NK-92 treated with Interleukin-12 subunit alpha and Interleukin-12 subunit beta, amount 100 ng/mL, for 24 hours (cell line): ENCODE measurements at places on chromosomes 16 and 17.

GRCh38 chr17:32941419-32942032, 13.6 kb downstream of the TMEM98 start:
- DNase-seq, result no peak

DNA sequence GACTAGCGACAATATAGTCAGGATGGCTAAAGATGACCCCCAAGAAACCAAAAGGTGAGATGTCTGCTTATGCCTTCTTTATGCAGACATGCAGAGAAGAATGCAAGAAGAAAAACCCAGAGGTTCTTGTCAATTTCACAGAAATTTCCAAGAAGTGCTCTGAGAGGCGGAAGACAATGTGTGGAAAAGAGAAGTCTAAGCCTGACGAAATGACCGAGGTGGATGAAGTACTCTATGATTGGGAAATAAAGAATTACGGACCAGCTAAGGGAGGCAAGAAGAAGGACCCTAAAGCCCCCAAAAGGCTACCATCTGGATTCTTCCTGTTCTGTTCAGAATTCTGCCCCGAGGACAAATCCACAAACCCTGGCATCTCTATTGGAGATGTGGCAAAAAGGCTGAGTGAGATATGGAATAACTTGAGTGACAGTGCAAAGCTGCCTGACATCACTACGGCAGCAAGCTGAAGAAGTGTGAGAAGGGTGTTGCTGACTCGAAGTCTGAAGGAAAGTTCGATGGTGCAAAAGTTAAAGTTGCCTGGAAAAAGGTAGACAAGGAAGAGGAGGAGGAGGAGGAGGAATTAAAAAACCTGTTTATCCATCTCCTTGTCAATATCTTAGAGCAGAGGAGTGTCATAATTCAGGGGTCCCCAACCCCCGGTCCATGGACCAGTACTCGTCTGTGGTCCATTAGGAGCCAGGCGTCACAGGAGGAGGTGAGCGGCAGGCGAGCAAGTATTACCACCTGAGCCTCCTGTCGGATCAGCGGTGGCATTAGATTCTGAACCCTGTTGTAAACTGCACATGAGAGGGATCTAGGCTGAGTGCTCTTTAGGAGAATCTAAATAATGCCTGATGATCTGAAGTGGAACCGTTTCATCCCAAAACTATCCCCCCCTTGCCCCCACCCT, 25.1 kb upstream of the ADGRG1 start:
- DNase-seq, result no peak

DNA sequence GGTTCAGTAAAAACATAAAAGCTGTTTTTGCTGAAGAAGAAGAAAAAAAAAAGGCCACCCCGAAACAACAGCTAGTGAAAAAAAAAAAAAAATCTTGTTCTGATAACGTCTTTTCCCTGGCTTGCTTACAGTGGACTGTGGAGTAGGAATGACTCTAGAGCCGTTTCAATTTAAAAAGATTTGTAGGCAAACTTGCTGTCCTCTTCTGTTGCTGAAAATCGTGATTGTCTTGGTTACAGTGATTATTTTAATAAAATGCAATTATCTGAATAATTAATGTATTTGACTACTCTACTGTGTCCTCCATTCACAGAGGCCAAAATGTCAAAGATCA, 190.6 kb upstream of the TBX2 start:
- DNase-seq, result no peak

DNA sequence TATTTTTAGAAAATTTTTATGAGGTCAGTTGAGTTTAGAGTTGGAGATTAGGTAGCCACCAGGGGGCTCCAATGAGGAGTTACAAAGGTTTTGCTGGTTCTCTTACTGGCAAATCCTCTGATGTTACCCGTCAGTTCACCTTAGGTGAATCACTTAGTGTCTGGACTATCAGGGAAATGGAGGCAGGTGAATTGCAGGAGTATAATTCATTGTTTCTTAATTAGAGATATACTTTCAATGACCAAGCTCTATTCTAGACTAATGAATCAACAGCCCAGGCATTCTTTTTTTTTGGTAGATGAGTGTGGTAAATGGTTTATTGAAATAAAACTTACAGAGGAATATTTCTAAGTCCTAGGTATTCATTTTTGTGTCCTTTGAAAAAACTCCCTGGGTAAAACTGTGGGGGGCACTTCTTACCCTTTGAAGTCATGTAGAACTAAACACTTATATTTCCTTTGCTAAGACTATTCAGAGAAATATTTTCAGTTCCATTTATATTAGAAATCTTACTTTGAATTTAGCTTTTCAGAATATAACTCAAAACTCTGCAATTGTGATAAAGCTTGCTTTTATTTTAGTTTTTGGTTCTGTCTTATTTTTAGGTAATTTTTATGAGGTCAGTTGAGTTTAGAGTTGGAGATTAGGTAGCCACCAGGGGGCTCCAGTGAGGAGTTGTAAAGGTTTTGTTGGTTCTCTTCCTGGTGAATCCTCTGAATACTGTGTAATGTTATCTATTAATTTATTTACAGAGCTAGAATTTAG, 17.7 kb downstream of the PSMD11 start:
- peak; percentile 18 for DNase-seq

- peak; percentile 13 for DNase-seq
These were observed 61.1 kb downstream of the CDYL2 start for GRCh38 chr16:80743273-80743672.

DNA sequence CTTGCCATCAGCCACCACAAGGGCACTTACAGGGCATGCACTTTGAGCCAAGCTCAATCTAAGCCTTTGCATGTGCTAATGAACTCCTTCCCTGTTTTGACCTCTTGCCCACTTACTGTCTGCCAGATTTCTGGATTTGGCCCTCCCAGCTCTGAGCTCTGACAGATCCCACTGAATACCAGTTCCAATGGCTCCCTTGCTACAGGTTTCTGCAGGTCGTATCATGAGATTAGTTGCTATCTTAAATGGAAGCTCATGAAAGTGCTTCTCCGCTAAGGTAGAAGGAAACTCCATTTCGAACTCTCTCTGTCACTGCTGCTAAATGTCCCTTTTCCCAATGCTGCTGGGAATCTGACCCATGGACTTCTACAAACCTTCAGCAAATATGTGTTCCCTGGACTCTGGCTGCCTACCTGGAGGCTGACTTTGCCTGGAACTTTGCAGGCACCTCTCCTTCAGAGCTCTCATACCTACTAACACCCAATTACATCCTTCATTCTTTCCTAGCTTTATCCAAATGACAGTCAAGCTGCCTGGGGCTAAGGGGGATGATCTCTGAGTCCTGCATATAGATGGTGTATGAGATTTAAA, 23.5 kb upstream of the TOB1 start:
- DNase-seq, result no peak

DNA sequence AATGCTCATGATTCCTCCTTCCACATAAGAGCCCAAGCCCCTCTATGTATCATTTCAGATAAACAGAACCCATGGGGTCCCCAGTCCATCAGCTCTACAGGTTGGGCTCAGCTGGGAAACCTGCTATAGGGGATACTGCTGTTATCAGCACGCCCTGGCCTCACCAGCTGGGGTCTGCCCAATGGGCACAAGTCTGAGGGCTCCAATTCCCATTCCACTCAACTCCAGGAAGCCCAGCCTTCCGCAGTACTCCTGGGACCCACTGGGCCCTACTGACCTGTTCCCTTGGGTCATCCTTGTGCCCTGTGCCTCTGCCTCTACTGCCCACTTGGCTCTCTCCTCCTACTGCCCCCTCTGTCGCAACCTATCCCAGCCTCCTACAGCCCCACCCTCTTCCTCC, 16.2 kb upstream of the XYLT2 start:
- no peak for DNase-seq

- no peak for DNase-seq
These were observed 230.9 kb downstream of the MRTFB start for GRCh38 chr16:14302031-14302398.
